Heart left ventricle (tissue), 16 donors: ENCODE measurements at places on chromosomes 11 and 22.
A peak's percentile ranks its signal among the peaks of the same experiment; 100 is the strongest.

- DNase-seq: peak; percentile 38
Observed at GRCh38 chr11:76824083-76824939, 36.4 kb upstream of the ACER3 start.

GRCh38 chr11:93225662-93226061 is 27.9 kb upstream of the SLC36A4 start:
- no peak for DNase-seq

GRCh38 chr11:1916132-1916985 is 3.1 kb upstream of the TNNT3 start:
- no peak for DNase-seq

DNA sequence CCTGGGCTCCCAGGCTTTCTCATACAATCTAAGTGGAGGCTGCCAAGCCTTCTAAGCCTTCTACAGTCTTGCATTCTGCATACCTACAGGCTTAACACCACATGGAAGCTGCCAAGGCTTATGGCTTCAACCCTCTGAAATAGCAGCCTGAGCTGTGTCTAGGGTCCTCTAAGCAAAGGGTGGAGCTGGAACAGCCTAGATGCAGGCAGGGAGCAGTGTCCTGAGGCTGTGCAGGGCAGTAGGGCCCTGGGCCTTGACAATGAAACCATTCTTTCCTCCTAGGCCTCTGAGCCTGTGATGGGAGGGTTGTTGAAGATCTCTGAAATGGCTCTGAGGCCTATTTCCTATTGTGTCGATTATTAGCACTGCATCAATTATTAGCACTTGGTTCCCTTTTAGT is 150.9 kb upstream of the GRK3 start:
- DNase-seq: no peak

- DNase-seq: no peak
Observed at GRCh38 chr11:4508886-4509285, 26.4 kb downstream of the OR52K1 start.

DNA sequence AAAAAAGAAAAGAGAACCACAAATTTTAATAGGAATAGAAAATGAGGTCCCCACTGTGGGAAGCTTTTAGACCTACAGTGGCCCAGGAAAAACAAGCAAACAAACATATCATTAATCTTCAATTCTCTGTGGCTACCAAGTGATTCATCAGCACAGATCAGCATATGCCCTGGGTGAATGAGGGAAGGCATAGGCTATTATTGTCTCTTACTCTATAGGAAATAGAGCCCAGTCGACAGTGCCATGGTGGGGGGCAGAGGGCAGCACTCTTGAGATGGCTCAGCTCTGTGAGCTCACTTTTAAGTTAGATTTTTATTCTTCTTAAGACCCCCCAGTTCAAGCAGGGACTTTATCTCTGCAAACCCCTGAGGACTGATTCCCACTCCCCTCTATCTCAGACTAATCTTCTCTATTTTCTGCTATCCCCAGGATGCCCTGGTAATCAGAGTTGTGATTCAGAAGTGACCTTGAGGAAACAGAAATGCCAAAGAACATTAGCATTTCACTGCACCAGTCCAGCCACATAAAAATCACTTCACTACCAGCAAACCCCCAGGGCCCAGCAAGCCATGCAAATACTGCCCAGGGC is 9.5 kb upstream of the FEZ1 start:
- DNase-seq: no peak

DNA sequence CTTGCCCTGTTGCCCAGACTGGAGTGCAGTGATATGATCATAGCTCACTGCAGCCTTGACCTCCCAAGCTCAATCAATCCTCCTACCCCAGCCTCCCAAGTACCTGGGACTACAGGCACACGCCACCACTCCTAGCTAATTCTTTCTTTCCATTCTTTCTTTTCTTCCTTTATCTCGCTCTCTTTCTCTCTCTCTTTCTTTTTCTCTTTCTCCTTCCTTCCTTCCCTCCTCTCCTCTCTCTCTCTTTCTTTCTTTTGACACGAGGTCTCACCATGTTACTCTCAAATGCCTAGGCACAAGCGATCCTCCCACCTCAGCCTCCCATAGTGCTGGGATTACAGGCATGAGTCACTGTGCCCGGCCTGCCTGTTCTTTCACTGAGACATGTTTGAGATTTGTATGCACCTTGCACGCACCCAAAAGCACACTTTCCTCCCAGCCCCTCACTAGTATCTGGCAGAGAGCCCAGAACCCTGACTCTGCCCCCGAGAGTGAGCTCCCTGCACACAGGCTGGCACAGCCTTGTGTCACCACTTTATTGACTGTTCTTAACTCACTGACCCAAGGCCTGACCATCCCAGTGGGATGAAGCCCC is 56.8 kb downstream of the CD6 start:
- no peak for DNase-seq

DNA sequence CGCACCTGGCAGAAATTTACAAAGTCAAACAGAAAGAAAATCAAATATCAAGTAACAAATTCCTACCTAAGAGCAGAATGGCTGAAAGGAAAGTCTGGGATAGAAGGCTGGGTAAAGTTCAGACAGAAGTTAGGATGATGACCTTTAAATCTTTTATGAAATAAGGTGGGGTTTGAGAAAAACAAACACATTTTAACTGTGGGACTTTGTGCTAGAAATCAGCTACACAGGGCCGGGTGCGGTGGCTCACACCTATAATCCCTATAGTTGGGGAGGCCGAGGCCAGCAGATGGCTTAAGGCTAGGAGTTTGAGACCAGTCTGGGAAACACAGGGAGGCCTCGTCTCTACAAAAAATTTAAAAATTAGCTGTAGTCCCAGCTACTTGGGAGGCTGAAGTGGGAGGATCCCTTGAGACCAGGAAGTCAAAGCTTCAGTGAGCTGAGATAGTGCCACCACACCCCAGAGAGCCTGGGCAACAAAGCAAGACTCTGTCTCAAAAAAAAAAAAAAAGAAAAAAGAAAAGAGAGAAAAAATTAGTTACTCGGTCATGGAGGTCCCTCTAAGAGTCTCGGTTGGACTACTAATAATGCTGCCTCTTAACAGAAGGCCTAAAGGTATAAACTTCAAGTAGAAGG is 119.7 kb upstream of the BID start:
- no peak for DNase-seq

DNA sequence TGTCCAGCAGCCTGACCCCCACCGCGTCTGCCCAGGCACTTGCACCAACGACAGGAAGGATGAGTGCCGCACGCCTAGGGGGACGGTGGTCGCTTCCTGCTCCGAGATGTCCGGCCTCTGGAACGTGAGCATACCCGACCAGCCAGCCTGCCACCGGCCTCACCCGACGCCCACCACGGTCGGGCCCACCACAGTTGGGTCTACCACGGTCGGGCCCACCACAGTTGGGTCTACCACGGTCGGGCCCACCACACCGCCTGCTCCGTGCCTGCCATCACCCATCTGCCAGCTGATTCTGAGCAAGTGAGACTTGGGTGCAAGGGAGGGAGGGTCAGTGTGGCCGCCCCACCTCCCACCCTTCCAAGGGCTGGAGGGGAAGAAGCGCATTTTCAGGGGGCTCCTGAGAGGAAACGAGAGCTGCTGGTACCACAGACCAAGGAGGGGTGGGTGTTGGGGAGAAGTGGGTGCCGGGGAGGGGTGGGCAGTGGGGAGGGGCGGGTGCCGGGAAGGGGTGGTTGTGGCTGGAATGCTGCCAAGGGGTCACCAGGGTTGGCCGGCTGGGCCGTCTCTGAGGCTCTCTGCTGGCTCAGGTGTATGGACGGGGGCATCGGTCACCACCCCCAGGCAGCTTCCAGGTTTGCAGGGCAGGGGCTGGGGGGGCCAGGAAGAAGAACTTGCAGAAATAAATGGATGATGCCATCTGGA is 27.7 kb upstream of the MUC5B start:
- DNase-seq: no peak

DNA sequence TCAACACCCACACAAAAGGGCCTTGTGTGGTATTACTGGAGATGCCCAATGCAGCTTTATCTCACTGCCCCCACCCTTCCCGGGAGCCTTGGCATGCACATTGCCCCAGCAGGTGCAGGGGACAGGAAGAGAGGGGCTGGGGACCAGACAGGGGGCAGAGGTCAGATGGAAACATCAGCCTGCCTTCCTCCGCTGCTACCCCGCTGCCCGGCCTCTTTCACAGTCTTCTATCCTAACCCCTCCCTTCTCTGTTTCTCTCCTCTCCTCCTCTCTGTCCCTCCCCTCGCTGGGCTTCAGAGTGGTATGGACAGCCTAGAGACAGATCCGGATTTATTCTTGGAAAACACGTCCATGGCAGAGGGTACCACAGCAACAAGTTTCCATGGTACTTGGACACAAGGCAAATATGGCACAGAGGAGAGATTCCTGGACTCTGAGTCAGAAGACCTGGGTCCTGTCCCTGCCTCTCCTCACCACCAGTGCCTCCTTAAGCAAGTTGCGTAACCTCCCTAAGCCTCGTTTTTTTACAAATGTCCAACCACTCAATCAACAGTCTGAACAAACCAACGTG is 8.3 kb upstream of the IGSF9B start:
- no peak for DNase-seq

GRCh38 chr22:37198258-37199102 is 10.4 kb upstream of the C1QTNF6 start:
- DNase-seq: peak; percentile 87

DNA sequence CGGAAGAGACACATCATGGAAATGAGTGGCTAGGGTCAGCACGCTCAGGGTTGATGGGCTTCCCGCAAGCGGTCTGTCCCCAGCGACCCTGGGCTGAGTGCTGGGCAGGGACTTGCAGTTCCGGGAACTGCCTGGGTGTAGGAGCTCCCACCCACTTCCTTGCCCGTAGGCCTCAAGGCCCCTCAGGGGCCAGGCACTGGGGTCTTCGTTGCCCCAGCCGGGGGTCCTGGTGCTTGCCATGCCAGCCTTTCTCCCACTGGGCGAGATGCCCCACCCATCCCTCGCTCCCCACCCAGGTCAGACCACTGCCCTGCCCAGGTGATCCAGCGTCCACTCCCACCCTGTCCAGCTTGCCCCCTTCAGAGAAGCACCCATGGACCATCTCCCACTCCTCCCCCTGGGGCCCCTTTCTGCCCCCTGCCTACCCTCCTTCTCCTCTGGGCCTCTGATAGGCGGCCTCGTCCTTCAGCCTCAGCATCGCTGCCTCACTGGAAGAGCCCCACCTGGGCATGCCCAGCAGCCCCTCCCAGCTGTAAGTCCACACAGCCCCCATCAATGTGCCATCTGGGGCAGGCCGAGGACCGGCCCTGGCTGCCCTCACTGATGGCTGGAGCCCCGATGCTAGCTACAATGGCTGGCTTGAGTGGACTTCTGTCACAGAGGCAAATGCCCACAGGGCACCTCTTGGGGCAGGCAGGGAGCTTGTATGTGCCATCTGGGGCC is 17.8 kb upstream of the DGCR8 start:
- no peak for DNase-seq

- no peak for DNase-seq
Observed at GRCh38 chr22:36734171-36735058, 30.9 kb upstream of the CACNG2 start.

GRCh38 chr11:28083118-28083517 is 24.8 kb downstream of the KIF18A start:
- DNase-seq: no peak

GRCh38 chr11:84234462-84235202 is 948.5 kb upstream of the CCDC90B start:
- no peak for DNase-seq

GRCh38 chr22:16695261-16695660 is 102.7 kb upstream of the CCT8L2 start:
- no peak for DNase-seq

DNA sequence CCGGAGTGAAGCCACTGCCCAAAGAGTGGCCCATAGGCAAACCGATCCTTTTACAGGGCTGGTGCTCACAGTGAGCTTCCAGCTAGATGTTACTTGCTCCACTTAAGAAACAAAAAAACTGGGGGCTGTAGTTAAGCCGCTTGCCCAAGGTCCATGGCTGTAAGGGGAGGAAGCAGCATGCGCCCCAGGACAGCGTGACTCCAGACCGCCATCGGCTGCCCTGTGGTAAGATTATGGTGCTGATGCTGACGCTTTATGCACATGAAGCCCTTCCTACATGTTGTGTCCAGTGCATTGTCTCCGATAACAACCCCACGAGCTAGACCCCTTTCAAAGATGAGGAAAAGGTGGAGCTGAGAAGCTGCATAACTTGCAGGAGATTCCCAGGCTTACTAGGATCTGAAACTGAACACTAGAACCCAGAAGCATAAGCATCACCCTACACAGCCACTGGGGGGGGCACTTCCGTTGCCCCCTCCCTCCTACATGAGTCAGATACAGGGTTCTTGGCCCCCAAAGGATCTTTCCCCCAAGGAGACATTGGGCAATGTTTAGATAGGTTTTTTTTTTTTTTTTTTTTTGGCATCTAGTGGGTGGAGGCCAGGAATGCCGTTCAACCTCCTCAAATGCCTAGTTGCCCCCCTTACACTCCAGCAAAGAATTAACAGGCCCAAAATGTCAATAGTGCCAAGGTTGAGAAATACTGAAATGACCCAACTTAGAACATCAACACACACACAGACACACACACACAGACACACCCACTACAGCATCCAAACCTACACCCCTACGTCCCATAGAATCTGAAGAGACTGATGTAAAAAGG is 53.9 kb downstream of the MN1 start:
- no peak for DNase-seq

GRCh38 chr11:112179601-112180000 is 4.3 kb downstream of the BCO2 start:
- no peak for DNase-seq

- DNase-seq: no peak
Observed at GRCh38 chr22:20554824-20555223, 47.4 kb downstream of the MED15 start.

- DNase-seq: no peak
Observed at GRCh38 chr11:31059529-31059928, 310.0 kb downstream of the DCDC1 start.

GRCh38 chr11:66219846-66220565 is 48.4 kb upstream of the RAB1B start:
- DNase-seq: no peak

DNA sequence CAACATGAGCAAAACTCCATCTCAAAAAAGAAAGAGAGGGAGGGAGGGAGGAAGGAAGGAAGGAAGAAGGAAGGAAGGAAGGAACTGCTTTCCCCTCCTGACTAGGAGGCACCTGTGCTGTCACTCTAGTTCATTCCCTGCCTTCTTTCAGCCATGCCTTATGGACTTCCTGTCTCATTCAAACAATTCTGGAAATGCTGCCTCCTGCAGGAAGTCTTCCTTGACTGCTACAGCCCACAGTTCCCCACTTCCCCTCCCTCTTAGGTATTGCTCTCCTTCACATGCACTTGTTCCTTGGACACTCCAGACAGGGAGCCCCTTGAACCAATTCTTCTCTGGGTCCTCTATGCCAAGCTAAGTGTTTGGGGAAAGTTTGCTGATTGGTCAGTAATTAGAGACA is 31.6 kb upstream of the WNT11 start:
- no peak for DNase-seq

DNA sequence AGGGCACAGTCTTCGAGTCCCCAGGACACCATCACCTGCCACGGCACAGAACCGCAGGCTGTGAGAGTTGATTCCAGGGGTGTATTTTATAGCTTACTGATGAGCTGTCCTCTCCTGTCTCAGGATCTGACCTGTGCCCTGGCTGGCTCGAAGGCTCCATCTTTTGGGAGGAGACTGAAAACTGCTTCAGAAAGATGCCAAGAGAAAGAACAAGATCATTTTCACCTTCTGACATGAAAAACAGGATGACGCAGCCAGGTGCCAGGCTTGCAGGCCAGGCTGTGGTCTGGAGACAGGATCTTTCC is 2.2 kb downstream of the MRGPRD start:
- no peak for DNase-seq

GRCh38 chr11:118939953-118940598 is 14.3 kb upstream of the BCL9L start:
- DNase-seq: no peak

GRCh38 chr22:38474003-38474607 is 6.2 kb downstream of the KDELR3 start:
- DNase-seq: peak; percentile 16
